AG10803 (cell line): ENCODE measurements at places on chromosomes 11 and 22.

GRCh38 chr22:47115921-47116320 is 353.5 kb downstream of the TBC1D22A start:
- DNase-seq: no peak

- DNase-seq: peak; percentile 22
Measured at GRCh38 chr11:68505596-68505995, 45.0 kb downstream of the PPP6R3 start.

GRCh38 chr11:44611687-44612434 is 46.4 kb downstream of the CD82 start:
- DNase-seq: no peak

DNA sequence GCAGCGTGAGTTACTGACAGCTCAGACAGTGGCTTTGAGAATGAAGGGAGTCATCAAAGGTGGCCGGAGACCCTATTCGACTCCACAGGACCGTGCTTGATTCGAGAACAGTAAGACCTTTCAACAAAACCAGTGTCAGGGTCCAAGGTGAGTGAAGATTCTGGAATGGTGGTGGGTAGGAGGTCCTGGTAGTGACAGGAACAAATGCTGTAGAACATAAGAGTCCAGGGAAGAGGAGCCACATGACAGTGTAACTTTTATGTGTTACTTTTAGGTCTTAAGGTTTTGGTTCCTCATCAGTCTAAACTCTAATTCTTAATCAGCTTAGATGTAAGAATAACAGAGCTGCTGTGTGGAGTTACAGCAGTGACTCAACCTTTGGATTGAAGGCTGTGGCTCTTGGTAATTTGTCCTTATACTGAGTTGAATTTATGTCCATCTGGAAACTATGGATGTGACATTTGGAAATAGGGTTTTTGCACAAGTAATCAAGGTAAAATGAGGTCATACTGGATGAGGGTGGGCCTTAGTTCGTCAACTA is 1.8 kb downstream of the TBC1D22A start:
- DNase-seq: no peak

GRCh38 chr11:14340721-14341120 is 18.3 kb downstream of the RRAS2 start:
- no peak for DNase-seq

DNA sequence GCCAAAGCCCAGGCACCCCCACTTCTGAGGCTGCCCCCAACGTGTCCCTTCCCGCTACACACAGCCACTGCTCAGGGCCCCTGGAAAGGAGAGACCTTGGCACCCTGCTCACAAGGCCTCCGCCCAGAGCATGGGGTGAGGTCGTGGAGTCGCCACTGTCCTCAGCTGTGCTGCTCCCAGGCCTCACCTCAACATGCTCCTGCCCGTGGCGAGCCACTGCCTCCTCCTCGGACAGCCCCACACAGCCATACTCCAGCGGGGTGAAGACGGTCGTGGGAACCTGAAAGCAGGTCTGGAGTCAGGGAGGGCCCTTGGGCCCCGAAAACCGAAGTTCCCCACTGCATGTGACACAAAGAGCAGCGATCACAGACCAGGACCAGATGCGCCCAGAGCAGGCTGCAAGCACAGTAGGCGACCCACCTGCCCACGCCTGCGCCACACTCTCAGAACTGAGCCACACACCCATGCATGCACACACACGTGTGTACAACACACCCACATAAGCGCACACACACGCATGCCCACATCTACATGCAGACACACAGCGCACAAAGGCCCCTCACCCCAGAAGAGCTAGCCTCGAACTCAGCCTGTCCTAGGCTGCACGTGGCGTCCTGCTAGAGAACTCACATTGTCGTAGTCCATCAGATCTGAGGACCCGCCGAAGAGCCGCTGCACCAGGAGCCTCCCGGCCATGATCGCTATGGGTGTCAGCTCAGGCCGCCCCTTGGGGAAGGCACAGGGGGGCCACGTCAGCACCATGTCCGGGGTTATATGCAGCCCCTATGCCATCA is 25.5 kb upstream of the GNB1L start:
- DNase-seq: no peak

- no peak for DNase-seq
Measured at GRCh38 chr11:69912911-69913451, 93.8 kb upstream of the FGF3 start.

- DNase-seq: no peak
Measured at GRCh38 chr11:61083601-61084147, 18.6 kb upstream of the CD5 start.
